Uterus (tissue), 4 donors: ENCODE measurements at places on chromosomes 4 and X. TPM values are rescaled to one million over a fixed set of nuclear protein-coding genes. Genes with fewer than 3 reads are reported as not detected.
A peak's percentile ranks its signal among the peaks of the same experiment; 100 is the strongest.

- no peaks in the 10 kb centered on the region for H3K27me3 ChIP-seq
- H3K4me3 ChIP-seq, result no peak overlapping the region
- no peaks in the 10 kb centered on the region for H3K4me1 ChIP-seq
- DNase-seq, result no peak
These were observed 25.1 kb downstream of the ARL13A start for GRCh38 chrX:100994352-100995281.

DNA sequence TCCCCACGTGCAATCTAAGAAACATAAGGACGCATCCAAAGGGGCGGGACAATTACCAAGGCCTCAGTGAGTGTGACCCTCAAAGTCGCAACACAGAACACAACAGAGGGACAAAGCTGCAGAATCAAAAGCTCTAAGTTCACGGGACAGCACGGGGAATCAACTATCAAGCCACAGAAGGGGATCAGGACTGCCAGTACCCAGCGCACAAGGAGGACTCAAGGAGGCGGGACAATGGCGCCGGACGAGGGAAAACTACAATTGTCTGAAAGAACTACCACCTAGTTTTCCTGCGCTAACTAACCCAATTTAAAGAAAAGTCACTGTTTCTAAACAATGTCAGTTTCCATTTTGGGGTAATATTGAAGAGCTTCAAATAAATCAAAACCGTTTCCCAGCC is 1.3 kb downstream of the FAM53A start:
- no peaks in the 10 kb centered on the region for H3K4me1 ChIP-seq
- no peak for DNase-seq
- peak overlapping the region; percentile 82 for H3K27ac ChIP-seq
- no peaks in the 10 kb centered on the region for H3K36me3 ChIP-seq

CTSO gene
- total RNA-seq, result 77.8 TPM

DNA sequence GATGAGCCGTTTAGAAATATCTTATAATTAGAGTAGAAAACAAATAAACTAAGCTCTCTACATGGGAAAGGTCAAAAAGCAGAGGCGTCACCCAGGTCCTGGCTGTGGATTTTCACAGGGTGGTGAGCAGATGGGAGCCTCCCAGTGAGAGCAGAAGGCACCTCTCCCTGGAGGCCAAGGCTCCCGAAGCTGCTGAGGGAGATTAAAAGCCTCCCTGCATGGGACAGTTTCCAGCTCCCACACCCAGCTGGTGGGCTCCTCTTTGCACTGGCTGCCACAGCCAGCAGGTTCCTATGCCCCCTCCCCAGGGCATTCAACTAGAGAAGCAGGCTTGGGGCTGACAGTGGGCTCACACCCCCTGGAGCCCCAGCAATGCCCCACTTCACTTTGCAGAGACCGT is 55.2 kb upstream of the TBC1D9 start:
- no peak overlapping the region for H3K27ac ChIP-seq
- H3K27me3 ChIP-seq, result no peaks in the 10 kb centered on the region
- no peak overlapping the region for H3K4me3 ChIP-seq

GRCh38 chr4:48727666-48728459 is 52.2 kb downstream of the FRYL start:
- DNase-seq, result no peak
- no peaks in the 10 kb centered on the region for H3K27me3 ChIP-seq
- H3K27ac ChIP-seq, result no peak overlapping the region
- no peaks in the 10 kb centered on the region for H3K36me3 ChIP-seq

GRCh38 chr4:186081202-186081807 is 12.3 kb downstream of the TLR3 start:
- no peak overlapping the region for H3K4me3 ChIP-seq
- no peaks in the 10 kb centered on the region for H3K36me3 ChIP-seq
- H3K4me1 ChIP-seq, result peaks cover 4% of the 10 kb centered on the region
- H3K27me3 ChIP-seq, result no peaks in the 10 kb centered on the region

GRCh38 chrX:101136235-101136634 is 38.2 kb downstream of the CENPI start:
- no peak overlapping the region for H3K27ac ChIP-seq
- no peak for DNase-seq
- H3K4me3 ChIP-seq, result no peak overlapping the region
- no peaks in the 10 kb centered on the region for H3K36me3 ChIP-seq

LANCL3 gene
- total RNA-seq, result 0.83 TPM

CT45A2 gene
- total RNA-seq, result not detected

DNA sequence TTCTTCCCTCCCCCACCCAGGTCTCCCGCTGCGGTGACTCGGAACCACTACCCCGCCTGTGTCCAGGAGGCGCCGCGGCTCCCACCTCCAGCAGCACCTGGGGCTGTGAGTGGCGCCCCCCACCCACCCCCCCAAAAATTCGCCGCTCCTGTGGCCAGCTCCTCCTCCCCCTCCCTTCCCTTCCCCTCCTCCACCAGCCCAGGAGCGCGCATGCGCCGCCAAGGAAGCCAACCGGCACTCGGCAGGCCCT is 278 bp downstream of the CLOCK start:
- H3K36me3 ChIP-seq, result no peaks in the 10 kb centered on the region
- DNase-seq, result no peak
- H3K27me3 ChIP-seq, result no peaks in the 10 kb centered on the region
- no peaks in the 10 kb centered on the region for H3K4me1 ChIP-seq
- peak overlapping the region; percentile 98 for H3K27ac ChIP-seq
- peak overlapping the region; percentile 80 for H3K4me3 ChIP-seq

DNA sequence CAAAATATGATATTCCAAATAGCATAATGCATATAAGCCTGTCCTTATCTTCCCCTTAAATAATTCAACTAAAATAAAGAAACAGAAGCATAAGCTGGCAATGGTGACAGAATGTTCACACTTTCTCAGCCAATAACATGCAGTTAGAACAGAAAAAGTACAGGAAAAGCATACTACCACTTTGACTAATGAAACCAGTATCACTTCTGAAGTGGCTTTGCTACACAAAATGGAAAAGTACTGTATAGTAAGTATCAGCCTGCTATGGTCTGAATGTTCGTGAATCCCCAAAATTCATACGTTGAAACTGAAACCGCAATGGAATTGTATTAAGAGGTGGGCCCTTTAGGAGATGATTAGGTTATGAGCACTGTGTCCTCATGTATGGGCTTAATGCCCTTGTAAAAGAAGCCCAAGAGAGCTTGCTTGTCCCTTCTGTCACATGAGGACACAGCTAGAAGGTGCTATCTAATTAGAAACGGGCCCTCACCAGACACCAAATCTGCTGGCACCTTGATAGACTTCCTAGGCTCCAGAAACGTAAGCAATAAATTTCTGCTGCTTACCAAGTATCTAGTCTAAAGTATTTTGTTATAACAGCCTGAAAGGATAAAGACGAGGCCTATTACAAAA is 102.6 kb downstream of the PRDM5 start:
- H3K4me1 ChIP-seq, result no peaks in the 10 kb centered on the region
- no peaks in the 10 kb centered on the region for H3K27me3 ChIP-seq
- H3K4me3 ChIP-seq, result no peak overlapping the region
- DNase-seq, result no peak
- H3K27ac ChIP-seq, result no peak overlapping the region

DNA sequence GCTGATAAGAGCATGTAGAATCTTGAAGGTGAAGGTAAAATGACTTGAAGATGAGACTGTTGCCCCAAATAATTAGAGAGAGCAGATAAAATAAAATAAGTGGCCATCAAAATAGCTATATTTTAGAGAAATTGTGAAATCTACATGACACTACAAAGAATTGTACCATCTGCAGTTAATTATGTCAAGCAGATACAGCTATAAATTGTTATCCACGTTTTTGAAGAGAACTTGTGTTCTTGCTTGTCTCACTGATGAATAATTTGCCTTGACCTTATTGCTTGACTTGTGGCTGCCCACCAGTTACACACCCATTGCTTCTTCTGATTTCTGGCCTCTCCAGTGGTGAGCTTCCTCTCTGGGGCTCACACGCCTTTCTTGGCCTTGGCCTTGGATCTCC is 75.8 kb upstream of the TNIP3 start:
- no peak overlapping the region for H3K27ac ChIP-seq
- H3K36me3 ChIP-seq, result no peaks in the 10 kb centered on the region

XKRX gene
- not detected for total RNA-seq

DNA sequence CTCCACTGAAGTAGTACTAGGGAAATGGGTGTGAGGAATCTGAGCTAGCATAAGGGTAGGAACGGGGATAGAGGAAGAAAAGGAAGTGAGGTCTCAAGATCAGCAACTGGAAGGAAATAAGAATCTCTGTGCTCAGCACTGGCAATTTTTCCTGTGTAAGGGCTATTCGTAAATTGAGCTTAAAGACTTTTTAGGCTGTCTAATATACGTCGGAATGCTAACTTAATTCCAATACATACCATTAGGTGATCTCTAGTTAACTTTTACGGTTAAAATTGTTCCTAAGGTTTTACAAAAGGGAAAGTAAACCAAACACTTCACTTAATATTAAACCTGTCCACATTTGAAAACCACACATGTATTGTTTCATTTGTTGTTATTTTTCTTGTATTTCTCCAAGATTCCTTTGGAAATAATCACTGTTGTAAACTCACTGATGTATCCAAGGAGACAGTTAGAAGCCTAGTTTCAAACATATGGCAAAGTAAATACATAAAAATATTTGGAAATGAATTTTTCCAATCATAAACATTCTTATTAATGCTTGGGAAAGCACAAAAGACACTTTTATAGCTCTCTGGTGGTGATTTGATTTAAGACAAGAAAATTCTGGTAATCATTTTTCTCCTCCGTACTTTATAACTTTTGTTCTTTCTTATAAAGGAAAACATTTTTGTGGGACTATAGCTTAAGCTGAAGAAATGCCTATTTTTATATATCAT is 28.1 kb upstream of the HPGDS start:
- H3K36me3 ChIP-seq, result no peaks in the 10 kb centered on the region
- H3K27ac ChIP-seq, result no peak overlapping the region
- no peaks in the 10 kb centered on the region for H3K27me3 ChIP-seq
- no peaks in the 10 kb centered on the region for H3K4me1 ChIP-seq
- no peak for DNase-seq
- no peak overlapping the region for H3K4me3 ChIP-seq

PHEX gene
- total RNA-seq, result 2.5 TPM

PRR27 gene
- not detected for total RNA-seq

DNA sequence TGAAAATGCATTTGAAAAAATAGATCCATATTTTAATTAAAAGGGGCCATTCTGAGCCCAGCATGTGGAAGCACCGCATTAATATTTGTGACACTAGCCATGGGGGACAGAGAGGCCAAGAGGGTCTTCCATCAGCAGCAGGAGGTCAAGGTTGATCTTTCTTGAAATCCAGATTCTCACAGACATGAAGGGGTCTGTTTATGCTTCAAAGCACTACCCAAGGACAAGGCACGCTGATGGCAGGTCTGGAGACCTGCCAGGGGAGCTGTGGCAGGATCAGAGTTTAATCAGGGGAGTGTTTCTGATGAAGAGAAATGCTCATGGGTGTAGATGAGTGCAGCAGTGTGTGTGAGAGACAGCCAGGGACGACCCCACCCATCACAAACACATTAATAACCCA is 243.3 kb downstream of the LDB2 start:
- DNase-seq, result no peak
- H3K36me3 ChIP-seq, result no peaks in the 10 kb centered on the region
- H3K4me1 ChIP-seq, result no peaks in the 10 kb centered on the region
- no peaks in the 10 kb centered on the region for H3K27me3 ChIP-seq
- no peak overlapping the region for H3K4me3 ChIP-seq

NRK gene
- total RNA-seq, result 1.5 TPM

SLC9B1 gene
- total RNA-seq, result 2.5 TPM

- H3K27ac ChIP-seq, result peak overlapping the region; percentile 88
- H3K4me3 ChIP-seq, result peak overlapping the region; percentile 96
- H3K4me1 ChIP-seq, result no peaks in the 10 kb centered on the region
- H3K27me3 ChIP-seq, result no peaks in the 10 kb centered on the region
These were observed 540 bp downstream of the ZNF721 start for GRCh38 chr4:498328-498904.

CLIC2 gene
- total RNA-seq, result 25.0 TPM

- DNase-seq, result no peak
These were observed 47.0 kb upstream of the RAPGEF2 start for GRCh38 chr4:159055833-159056232.

DNA sequence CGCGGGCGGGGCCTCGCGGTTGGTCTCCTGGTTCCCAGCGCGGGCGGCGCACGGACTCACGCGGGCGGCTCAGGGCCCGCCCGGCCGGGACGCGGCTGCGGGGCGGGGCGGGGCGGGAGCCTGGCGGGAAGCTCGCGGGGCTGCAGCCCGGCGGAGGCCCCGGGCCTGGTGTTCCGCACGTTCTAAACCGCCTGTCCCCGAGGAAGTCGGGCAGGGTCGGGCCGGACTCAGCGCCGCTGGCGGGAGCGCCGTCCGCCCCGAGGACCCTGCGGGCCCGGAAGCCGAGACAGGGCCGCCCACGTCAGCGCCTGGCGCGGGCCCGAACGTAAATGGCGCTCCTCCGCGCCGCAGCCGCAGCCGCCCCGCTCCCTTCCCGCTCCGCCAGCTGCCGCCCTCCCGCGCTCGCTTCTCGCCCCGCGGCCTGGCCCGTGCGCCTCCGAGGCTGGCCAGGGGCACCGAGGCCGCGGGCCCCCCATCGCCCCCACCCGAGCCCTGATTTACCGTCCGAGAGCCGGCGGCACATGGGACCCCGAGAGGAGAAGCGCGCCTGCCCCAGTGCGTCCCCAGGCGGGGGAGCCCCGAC is 309 bp upstream of the CTBP1 start:
- peaks cover 38% of the 10 kb centered on the region for H3K4me1 ChIP-seq
- no peaks in the 10 kb centered on the region for H3K36me3 ChIP-seq
- peak overlapping the region; percentile 70 for H3K4me3 ChIP-seq
- H3K27me3 ChIP-seq, result no peaks in the 10 kb centered on the region
- peak; percentile 80 for DNase-seq

DNA sequence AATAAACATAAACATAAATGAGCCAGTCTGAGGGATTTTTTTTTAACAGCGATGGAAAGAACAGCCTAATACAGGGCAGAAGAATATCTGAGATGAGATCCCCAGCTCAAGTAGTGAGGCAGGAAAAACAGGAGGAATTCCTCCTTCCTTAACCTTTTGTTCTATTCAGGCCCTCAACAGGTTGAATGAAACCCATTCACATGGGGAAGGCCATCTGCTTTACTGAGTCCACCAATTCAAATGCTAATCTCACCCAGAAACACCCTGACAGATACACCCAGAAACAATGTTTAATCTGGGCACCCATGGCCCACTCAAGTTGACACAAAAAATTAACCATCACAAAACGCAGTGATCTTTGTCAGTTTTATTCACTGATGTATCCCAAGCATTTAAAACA is 45.5 kb downstream of the SMIM31 start:
- no peak overlapping the region for H3K4me3 ChIP-seq
- no peaks in the 10 kb centered on the region for H3K4me1 ChIP-seq
- H3K27ac ChIP-seq, result no peak overlapping the region
- DNase-seq, result no peak
- no peaks in the 10 kb centered on the region for H3K27me3 ChIP-seq

DNA sequence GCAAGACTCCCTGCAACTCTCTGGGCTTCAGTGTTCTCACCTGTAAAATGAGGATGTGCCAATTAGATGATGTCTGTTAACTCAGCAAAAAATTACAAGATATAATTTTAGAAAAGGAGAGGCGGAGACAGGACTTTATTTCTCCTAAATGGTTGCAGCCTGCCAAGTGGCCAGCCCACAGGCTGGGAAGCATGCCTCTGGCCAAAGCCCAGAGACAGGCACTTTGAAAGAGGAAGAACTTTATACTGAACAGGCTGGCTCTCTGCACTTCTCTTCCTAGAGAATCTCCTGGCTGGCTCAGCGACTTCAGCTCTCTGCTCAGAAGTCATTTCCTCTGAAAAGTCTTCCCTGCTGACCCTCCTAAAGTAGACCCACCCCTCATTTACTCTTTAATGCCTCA is 3.7 kb downstream of the PRDM5 start:
- no peaks in the 10 kb centered on the region for H3K27me3 ChIP-seq
- H3K4me1 ChIP-seq, result peaks cover 4% of the 10 kb centered on the region
- H3K4me3 ChIP-seq, result no peak overlapping the region
- no peaks in the 10 kb centered on the region for H3K36me3 ChIP-seq
- peak; percentile 17 for DNase-seq
